Brain (organoid and tissue), 16 donors: ENCODE measurements at places on chromosomes 2 and 18.
A peak's percentile ranks its signal among the peaks of the same experiment; 100 is the strongest.

DNA sequence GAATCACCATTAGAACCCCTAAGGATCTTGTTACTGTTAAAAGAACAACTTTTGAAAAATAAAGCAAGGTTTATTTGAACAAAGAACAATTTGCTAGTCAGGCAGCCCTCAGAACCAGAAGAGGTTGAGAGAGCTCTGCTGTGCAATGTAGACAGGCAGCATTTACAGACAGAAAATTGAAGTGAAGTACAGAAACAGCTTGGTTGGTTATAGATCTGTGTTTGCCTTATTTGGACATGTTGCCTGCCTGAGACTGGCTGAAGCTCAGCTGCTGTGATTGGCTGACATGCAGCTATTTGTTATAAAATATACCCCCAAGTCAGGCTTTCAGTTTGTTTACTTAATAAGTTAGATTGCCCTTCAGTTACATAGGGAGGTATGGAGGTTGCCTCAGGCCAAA lies 12.5 kb downstream of the MSTN start:
- peak; percentile 4 for DNase-seq

- no peak for DNase-seq
These were observed 16.2 kb upstream of the PDE11A start for GRCh38 chr2:178088774-178089270.

GRCh38 chr2:177533253-177533652 lies 140.7 kb downstream of the AGPS start:
- no peak for DNase-seq

DNA sequence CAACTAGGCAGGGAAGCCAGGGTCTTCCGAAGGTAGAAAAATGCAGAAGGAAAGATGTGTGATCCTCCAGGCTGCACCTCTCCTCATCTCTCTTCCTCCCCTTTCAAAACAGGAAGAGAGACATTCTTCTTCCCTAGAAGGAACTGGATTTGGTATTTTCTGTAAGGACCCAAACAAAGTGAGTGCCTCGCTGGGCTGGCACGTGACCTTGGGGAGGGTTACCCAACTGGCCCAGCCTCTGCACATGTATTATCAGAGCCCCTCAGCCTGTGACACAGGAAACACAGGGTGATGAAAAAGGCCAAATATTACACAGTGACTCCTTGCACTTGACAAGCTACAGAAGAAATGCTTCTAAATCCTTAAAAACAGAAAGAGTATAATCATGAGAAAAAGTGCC lies 2.3 kb downstream of the HJURP start:
- no peak for DNase-seq

GRCh38 chr18:35513181-35513936 lies 15.6 kb upstream of the INO80C start:
- DNase-seq: peak; percentile 51

DNA sequence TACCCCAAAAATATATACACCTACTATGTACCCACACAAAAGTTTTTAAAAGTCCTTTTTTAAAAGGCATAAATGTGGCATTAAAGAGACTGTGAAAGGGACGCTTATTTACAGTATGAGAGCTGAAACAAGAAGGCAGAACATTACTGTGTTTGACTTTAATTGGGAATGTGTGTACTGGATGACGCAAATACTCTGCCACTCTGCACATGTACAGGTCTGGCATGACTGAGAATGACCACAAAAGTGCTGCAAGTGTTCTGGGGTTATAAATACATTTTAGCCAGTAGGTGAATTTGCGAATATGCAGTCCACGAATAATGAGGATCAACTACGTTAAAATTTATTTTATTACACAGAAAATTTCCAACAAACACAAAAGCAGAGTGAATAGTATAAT lies 11.4 kb downstream of the DARS1 start:
- no peak for DNase-seq

- no peak for DNase-seq
These were observed 28.0 kb downstream of the CNGA3 start for GRCh38 chr2:98374286-98374685.

- peak; percentile 71 for DNase-seq
These were observed 858 bp downstream of the KCNS3 start for GRCh38 chr2:17879137-17879912.
